ENCODE measurements at places on chromosomes 2 and 18.

DNA sequence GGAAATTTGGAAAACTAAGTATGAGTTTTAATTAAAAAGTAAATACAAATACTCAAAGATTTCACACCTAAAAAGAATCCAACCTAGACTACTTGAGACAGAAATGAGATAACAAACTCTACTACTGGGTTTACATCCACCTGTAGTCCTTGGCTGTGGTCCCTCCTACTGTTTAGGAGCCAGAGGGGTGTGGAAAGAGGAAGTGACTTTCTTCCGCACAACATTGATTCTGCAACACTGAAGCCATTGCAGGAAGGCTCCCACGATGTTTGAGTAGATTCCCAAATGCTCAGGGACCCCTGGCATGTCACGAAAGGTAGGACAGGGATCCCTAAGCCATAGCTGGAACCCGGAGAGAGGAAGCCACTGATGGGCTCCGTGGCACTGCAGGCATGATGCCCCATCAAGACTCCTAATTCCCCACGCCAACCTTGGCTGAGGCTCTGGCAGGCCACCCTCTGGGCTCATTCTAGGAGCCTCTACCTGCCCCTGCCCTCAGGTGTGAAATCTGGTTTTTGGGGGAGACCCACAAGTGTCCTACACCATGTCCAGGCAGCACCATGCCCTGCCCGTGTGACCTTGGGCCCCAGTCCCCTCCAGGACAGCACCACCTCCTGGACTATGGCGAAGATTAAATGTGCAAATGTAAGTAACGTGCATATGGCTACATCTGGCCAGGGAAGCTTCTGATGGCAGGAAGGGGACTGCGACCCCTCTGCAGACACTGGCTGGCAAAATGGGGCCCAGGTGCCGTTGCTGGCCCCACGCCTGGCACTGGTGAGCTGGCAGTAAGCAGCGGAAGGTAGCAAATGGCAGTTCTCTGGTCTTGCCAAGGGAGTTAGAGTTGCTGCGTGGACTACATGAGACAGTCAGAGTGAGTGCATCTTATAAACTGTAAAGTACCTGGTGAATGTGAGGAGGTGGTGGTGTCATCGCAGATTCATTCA lies 38.2 kb upstream of the MAL start:
- DNase-seq = no peak

- DNase-seq = no peak
Observed at GRCh38 chr2:43005245-43005974, 213.0 kb upstream of the HAAO start.

GRCh38 chr2:55239656-55240222 lies 7.3 kb downstream of the RPS27A start:
- no peak for DNase-seq

DNA sequence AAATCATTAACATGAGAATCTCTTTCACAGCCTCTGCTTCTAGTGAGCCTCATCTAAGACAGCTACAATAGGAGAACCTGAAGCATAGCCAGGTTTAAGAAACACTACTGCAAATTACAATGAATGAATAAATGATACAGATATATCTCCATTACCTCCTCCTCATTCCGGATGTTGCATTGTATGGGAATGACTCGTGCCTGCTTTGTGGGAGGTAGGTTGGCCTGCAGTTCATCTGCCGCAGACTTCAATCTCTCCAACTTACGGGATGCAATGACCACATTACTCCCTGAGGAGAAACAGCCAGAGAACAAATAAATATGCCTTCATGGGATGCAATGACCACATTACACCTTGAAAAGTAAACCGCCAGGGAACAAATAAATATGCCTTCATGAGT lies 15.4 kb downstream of the PECR start:
- DNase-seq = no peak

DNA sequence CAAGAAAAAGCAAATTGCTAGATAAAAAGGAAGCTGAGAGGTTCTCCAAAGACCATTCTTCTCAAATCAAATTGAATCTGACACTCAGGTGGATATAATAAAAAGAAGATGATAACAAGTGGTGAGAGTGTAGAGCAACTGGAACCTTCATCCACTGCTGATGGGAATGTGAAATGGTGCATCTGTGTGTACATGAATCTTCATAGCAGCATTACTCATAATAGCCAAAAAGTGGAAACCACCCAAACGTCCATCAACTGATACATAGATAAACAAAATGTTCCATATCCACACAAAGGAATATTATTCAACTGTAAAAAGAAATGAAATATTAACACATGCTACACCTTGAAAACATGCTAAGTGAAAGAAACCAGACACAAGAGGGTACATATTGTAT lies 357.2 kb upstream of the EPHA4 start:
- DNase-seq = no peak

GRCh38 chr2:226730481-226730880 lies 69.1 kb downstream of the IRS1 start:
- no peak for DNase-seq

- DNase-seq = no peak
Observed at GRCh38 chr2:13332060-13332459, 615.3 kb downstream of the TRIB2 start.

- no peak for DNase-seq
Observed at GRCh38 chr18:47389210-47389609, 137.8 kb upstream of the SKOR2 start.

- DNase-seq = no peak
Observed at GRCh38 chr18:6106091-6106685, 210.9 kb upstream of the TMEM200C start.

GRCh38 chr2:54522624-54523281 lies 66.6 kb downstream of the SPTBN1 start:
- DNase-seq = peak; percentile 62

GRCh38 chr2:170514140-170514539 lies 201.0 kb upstream of the SP5 start:
- DNase-seq = no peak

- no peak for DNase-seq
Observed at GRCh38 chr2:218430721-218431120, 11.8 kb downstream of the VIL1 start.

DNA sequence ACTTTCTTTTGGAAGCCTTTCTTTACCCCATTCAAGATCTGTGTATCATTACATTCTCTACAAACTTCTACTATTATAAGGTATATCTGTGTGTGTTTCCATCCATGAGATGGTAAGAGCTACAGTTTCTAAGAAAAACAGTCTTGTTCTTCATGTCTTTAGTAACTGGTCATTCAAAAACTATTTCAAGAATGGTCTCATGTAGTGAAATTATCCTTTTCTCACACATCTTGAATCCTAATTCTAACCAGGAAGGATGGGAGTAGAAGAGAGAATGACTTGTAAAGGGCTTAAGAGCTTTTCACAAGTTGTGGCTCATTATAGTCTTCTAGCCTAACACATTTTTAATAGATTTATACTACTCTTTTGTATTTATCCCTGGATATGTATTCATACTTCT lies 47.3 kb downstream of the ROCK1 start:
- no peak for DNase-seq

DNA sequence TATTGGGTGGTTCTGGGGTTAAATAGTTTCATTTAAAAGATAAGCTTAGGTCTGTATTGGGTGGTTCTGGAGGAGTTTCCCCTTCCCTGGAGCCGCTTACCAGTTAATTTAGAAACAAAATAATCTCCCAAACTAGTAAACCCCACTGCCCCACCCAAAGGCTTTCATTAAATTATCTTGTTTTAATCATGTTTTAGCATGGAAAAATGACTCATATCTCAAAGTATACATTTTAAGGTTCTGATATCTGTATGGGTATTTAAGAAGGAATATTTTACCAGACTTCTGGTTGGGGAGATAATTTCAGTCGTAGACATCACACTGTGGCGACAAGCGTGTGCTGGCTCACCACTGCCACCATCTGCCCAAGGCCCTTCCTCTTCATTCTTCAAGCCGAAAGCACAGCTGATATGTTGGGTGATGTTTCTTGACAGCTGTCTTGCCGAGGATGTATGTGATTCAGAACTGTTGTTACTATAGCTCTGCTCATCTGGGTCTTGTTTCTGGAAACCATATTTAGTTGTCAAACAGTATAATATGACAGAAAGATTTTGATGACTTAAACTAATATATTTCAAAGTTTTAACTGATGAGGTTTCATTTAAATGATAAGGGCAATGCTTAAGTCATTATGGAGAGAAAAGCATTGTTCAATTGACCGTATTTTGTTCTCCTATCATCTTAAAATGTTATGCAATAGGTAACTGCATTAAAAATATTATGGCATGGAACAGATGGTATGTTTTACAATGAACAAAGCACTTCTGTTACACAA lies 5.1 kb downstream of the FIGLA start:
- DNase-seq = peak; percentile 39

DNA sequence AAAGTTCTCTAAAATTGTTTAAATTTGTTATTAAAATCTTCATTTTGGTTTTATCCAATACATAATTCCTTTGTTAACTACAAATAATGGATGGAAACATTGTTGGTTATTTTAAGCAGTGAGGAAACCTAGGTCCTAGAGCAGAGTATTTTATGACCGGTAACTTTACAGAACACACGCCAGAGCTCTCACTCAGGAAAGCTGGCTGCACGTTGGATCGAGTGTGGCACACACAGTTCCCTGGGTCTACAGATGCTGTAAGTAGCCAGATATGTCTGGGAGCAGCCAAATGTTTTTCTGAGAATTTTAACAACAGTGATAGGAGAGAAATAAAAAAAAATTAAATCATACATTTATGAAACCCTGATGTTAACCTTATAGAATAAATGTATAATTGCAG lies 264.4 kb downstream of the ZNF407 start:
- DNase-seq = no peak

- no peak for DNase-seq
Observed at GRCh38 chr2:63814114-63814513, 27.6 kb upstream of the UGP2 start.

GRCh38 chr2:49360407-49360767 lies 206.1 kb upstream of the FSHR start:
- no peak for DNase-seq

DNA sequence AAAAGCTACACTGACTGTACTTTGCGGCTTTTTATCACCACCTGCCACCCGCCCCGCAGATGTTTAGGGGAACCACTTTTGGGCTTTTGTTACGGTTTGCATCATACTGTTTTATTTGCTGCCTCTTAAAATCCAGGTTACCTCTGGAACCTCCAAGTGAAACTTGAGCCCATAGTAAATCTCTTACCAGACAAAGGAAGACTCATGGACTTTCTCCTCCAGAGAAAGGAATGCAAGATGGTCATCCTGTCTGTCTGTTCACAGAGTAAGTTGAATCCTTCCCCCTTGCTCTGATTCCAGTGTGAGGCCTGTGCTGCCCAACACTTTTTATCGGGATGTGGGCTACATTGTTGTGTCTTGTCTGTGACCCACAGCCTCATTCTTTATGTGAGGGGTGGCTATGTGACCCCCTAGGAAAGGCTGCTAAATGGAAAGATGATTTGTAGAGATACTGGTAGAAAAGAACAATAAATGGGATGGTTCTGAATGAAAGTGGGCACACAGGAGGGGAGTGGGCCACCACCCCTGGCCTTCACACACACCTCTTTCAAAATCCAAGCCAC lies 23.3 kb downstream of the RMC1 start:
- no peak for DNase-seq

DNA sequence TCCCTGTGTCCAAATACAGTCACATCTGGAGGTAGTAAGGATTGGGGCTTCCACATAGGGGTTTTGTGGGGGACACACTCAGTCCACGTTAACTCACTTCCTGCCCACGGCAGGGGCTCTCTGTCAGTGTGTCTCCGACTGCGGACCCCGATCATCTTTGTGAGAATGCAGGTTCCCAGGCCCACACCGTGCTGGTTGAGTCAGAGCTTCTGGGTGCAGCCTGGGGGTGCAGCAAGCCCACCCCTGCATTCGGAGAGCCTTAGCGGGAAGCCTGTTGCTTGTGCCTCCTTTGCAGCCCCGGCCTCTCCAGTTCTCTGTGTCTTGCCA lies 28.0 kb downstream of the HPCAL1 start:
- no peak for DNase-seq

GRCh38 chr2:61763605-61764034 lies 90.2 kb downstream of the FAM161A start:
- no peak for DNase-seq

DNA sequence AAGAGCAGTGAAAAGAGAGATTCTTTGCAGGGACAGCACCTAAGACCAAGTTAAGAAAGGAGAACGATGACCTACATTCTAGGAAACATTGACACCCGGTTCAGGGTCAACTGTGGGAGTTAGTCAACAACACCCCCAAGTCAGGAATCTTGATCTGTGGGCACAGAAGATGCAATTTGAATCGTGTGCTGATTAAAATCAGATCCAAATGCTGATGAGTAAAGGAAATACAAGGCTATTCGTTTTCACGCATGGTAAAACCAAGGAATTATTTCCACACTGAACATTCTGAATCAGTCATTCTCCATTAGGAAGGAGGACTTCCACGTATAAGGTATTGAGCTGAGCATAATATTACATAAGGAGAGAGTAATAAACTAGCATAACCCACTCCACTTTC lies 124.2 kb downstream of the COPS8 start:
- DNase-seq = no peak

- no peak for DNase-seq
Observed at GRCh38 chr18:43869451-43870008, 592.2 kb upstream of the SYT4 start.

GRCh38 chr2:195562570-195563566 lies 94.2 kb upstream of the SLC39A10 start:
- DNase-seq = no peak

DNA sequence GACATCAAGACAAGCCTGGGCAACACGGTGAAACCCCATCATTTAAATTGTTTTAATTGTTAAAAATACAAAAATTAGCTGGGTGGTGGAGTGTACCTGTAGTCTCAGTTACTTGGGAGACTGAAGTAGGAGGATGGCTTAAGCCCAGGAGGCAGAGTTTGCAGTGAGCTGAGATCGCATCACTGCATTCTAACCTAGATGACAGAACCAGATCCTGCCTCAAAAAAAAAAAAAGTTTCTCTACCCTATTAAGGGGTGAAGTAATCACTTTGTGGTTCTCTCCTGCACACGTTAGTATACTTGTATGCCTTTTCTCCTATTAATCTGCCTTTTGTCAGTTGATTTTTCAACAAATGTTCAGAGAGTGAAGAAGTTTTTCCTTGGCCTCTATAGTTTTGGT lies 18.1 kb upstream of the PUM2 start:
- no peak for DNase-seq

- DNase-seq = no peak
Observed at GRCh38 chr2:173940208-173941020, 24.8 kb downstream of the SP3 start.

DNA sequence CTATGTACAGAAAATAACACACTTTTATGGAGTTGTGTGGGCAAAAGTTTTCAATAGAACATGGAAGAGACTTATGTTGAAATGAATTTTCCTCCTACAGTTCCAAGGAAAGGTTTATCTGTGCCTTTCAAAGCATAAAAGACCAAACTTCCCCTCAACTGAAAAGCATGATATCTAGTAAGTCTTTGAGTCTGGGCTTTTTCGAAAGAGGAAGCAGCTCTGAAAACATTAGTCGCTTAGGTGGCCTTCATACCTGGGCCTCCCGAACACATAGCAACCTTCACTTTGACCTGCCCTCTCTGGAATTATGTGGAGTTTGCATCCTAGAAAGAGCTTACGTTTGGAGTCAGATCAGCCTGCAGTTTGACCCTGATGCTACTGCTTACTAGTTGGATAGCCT lies 4.8 kb upstream of the CAPN14 start:
- no peak for DNase-seq

- DNase-seq = no peak
Observed at GRCh38 chr18:22213333-22213973, 44.1 kb downstream of the GATA6 start.

Data from activated T-cell treated with anti-CD3 and anti-CD28 coated beads, Interleukin-2, amount 50 U/mL, for 1 hour (primary cell).